ENCODE measurements at places on chromosomes 7 and 10.
A peak's percentile ranks its signal among the peaks of the same experiment; 100 is the strongest.

- no peak for DNase-seq
Measured at GRCh38 chr7:21454906-21455305, 27.0 kb downstream of the SP4 start.

GRCh38 chr7:32153006-32153405 lies 82.8 kb upstream of the PDE1C start:
- no peak for DNase-seq

- no peak for DNase-seq
Measured at GRCh38 chr10:50614444-50615137, 9.2 kb downstream of the SGMS1 start.

DNA sequence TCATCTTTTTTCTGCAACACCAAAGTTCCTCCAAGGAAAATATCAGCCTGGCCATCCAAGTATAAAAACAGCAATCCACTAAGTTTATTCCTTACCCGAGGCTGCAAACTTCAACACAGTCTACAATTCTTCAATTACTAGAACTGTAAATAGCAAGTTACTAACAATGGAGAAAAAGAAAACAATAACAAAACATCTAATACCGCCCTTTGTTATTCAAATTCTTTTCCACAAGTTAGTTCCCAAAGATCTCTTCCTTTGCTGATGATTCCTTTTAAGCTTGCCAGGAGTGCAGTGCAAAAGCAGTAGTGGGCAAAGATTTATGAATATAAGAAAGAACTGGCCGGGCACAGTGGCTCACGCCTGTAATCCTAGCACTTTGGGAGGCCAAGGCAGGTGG lies 86.2 kb downstream of the CUL2 start:
- no peak for DNase-seq

- peak; percentile 51 for DNase-seq
Measured at GRCh38 chr7:106050002-106050745, 61.9 kb downstream of the SYPL1 start.
